ENCODE measurements at places on chromosomes 1 and 21. TPM values are rescaled to one million over a fixed set of nuclear protein-coding genes. Genes with fewer than 3 reads are reported as not detected.

- no peaks in the 10 kb centered on the region for H3K27me3 ChIP-seq
- H3K36me3 ChIP-seq: no peaks in the 10 kb centered on the region
- no peaks in the 10 kb centered on the region for H3K4me1 ChIP-seq
Observed at GRCh38 chr1:218459878-218460711, 115.0 kb downstream of the TGFB2 start.

DNA sequence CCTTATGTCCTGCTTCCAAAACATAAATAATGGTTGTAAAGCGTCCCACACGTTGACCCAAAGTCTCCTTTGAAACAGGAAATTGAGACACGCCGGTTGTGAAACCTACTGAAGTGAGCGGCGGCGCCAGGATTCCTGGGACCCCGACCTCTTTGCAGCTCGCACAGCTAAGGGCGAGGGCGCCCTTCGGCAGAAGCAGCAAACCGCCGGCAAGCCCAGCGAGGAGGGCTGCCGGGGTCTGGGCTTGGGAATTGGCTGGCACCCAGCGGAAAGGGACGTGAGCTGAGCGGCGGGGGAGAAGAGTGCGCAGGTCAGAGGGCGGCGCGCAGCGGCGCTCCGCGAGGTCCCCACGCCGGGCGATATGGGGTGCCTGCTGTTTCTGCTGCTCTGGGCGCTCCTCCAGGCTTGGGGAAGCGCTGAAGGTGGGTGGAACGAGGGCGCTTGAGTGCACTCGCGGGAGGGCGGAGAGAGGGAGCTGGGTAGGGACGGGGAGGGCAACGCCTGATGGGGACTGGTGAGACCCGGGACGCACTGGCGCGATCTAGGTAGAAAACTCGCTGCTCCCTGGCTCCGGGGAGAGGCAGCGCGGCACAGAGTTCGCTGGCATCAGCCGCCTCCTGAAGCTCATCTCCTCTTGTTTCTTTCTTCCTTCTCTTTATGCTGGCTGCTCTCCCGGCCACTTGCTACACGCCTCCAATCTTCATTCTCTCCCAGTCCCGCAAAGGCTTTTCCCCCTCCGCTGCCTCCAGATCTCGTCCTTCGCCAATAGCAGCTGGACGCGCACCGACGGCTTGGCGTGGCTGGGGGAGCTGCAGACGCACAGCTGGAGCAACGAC is at the start of gene CD1D:
TSS of gene CD1D (plus strand) at position 155 of the 836 bp plus-strand sequence. CDS start at position 362, 207 bp downstream.
- peak; percentile 42 for DNase-seq
- H3K27me3 ChIP-seq: no peaks in the 10 kb centered on the region
- H3K36me3 ChIP-seq: peaks cover 4% of the 10 kb centered on the region
- H3K4me3 ChIP-seq: peak within 1 kb of the TSS; percentile 48
- H3K4me1 ChIP-seq: peaks cover 8% of the 10 kb centered on the region
- peak within 1 kb of the TSS; percentile 71 for H3K27ac ChIP-seq

DNA sequence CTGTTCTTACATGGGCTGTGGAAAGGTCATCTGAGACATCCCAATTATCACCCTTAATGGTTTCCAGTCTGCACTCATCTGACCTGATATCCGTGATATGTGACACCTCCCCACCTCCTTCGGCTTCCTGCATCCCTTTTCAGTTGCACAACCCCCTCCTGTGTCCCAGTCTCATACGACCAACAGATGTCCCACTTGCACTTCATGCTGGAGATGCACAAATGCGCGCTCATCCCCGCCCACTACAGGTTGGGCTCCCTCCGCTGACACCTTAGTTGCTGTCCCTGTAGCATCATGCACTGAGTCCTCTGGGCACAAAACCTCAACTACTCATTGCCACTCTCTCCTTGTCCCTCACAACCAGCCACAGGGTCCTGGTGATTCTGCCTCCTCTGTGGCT is 94.4 kb downstream of the MIS18A start:
- H3K27me3 ChIP-seq: no peaks in the 10 kb centered on the region
- no peak for DNase-seq
- H3K36me3 ChIP-seq: no peaks in the 10 kb centered on the region

DNA sequence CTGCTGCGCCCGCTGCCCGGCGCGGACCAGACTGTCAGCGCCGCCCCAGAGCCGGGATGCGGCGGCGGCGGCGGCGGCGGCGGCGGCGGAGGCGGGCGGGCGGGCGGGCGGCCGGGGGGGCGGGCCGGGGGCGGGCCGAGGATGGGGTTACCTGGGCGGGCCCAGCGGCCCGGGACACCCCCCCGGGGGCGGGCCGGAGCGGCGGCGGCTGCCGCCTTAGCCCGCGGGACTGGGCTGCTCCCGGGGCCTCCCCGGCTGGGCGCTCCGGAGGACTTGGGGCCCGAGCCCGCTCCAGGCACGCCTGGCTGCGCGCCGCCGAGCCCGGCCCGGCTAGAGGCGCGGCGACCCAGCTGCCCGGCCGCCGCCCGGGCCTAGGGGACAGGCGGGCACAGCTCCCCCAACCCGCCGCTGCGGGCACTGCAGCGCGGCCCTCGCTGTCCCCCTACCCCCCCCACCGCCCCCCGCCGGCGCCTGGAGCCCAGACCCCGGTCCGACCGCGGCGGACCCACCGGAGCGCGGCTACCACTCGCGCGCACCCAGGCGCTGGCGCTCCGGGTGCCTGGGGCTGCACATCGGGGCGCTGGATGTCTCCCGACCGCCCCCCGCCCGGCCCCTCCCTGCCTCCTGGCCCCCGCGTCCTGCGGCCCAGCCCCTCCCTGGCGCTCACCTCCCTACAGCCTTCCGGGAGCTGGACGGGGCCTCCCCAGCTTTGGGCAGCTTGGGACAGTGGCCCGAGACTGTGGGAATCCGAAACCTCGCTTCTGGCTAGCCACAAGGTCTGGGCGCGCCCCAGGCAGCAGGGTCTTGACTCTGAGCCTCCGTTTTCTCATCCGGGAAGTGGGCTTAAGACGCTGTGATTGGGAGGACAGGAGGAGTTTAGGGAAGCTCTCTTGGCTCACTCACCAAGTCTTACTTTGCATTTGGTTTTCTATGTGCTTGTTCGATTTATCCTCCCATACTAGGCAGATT is at the start of gene WNT4:
TSS of gene WNT4 (minus strand) at position 33 of the 969 bp plus-strand sequence. CDS start 175 bp downstream, outside the sequence.
- H3K36me3 ChIP-seq: no peaks in the 10 kb centered on the region
- peaks cover 14% of the 10 kb centered on the region for H3K4me1 ChIP-seq
- H3K27me3 ChIP-seq: peaks cover 5% of the 10 kb centered on the region
- no peak within 1 kb of the TSS for H3K27ac ChIP-seq
- no peak for DNase-seq

GRCh38 chr1:22105611-22106207 is 37.2 kb downstream of the WNT4 start:
- H3K4me3 ChIP-seq: no peak overlapping the region
- H3K27ac ChIP-seq: no peak overlapping the region
- DNase-seq: no peak
- no peaks in the 10 kb centered on the region for H3K27me3 ChIP-seq
- no peaks in the 10 kb centered on the region for H3K36me3 ChIP-seq

GRCh38 chr1:114368560-114369255 is 142.3 kb downstream of the TRIM33 start:
- no peaks in the 10 kb centered on the region for H3K4me1 ChIP-seq
- H3K36me3 ChIP-seq: no peaks in the 10 kb centered on the region
- no peak overlapping the region for H3K4me3 ChIP-seq
- H3K27ac ChIP-seq: no peak overlapping the region
- H3K27me3 ChIP-seq: no peaks in the 10 kb centered on the region

GRCh38 chr1:201990427-201990826 is 8.0 kb downstream of the RNPEP start:
- no peak for DNase-seq
- no peaks in the 10 kb centered on the region for H3K4me1 ChIP-seq
- H3K36me3 ChIP-seq: peaks cover 7% of the 10 kb centered on the region
- no peak overlapping the region for H3K27ac ChIP-seq
- no peaks in the 10 kb centered on the region for H3K27me3 ChIP-seq

Gene DDAH1
- total RNA-seq: 29.7 TPM

DNA sequence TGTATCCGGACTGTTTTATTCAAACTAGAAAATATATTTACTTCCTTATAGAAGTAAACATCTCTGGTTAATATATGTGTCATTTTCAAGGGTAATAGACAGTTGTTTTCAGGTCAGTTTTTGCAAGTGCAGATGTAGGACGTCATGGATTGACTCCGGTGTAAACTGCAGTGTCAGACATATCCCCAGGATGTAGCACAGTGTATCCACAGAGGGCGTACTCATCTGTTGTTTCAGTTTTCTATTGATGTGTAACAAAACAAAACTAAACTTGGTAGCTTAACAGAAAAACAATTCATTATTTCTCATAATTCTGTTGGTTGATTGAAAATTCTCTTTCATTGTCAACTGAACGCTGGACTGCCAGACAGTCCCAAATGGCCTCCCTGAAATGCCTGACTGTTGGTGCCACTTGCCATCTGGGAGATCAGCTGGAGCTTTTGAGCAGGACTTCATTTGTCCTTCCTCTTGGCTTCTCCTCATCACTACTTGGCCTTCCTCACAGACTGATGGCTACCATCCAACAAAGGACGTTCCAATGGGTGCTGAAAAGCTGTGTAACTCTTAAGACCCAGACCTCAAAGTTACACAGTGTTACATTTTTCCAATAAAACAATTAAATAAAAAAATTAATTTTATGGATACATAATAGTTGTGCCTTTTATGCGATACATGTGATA is 181.6 kb downstream of the NCAM2 start:
- no peak for DNase-seq
- no peak overlapping the region for H3K4me3 ChIP-seq
- H3K27ac ChIP-seq: no peak overlapping the region
- no peaks in the 10 kb centered on the region for H3K27me3 ChIP-seq
- no peaks in the 10 kb centered on the region for H3K36me3 ChIP-seq

DNA sequence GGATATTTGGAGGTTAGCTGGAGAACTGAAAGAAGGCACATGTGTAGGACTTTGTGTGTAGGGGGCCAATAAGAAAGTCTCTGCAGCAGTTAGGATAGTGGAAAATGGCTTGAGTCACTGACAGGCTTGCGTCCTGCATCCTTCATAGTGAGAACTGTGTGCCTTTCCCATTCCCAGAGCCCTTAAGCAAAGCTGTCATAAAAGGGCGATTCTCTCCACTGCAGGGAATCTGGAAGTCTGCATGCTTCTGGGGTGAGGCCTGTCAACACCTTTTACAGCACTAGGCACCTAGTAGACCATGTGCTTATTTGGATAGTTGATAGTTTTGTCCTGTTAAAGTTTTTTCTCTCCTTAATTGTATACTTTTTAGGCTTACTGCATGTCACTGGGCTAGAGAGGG is 39.4 kb upstream of the MACF1 start:
- DNase-seq: no peak
- no peak overlapping the region for H3K4me3 ChIP-seq
- no peak overlapping the region for H3K27ac ChIP-seq
- H3K4me1 ChIP-seq: peaks cover 26% of the 10 kb centered on the region
- H3K36me3 ChIP-seq: no peaks in the 10 kb centered on the region
- H3K27me3 ChIP-seq: no peaks in the 10 kb centered on the region

DNA sequence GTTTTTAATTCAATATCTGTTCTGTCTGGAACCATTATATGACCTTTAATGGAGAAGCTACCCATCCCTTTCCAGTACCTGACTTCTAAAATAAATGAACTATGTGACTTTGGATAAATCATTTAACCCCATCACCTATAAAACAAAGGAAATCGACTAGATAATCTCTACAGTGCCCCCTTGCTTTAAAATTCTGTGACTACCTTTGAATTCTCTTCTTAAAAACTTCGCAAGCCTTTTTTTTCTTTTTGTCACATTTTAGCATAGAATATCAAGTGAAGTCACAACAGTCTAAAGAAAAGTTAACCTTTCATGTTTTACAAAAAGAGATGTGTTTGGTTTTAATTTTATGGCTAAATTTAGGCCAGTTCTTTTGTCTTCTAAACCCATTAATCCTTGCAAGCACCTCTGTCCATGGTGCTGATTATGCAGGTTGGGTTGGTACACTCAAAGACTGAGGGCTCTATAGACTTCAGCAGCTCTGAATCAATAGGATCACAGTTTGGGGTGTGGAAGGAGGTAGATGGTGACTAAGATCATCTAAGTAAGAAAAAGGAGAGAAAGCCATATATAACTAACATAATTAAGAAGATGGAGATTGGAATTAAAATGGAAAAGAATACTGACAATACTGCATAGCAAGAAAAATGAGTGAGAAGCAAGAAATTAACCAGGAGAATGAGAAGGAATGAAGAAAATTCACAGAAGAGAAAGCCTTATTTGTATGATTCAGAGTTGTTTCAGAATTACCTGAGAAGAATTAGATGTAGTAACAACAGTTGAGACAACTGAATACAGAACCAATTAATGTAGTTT is 59.2 kb downstream of the TBX15 start:
- H3K27ac ChIP-seq: no peak overlapping the region
- no peaks in the 10 kb centered on the region for H3K27me3 ChIP-seq
- H3K36me3 ChIP-seq: no peaks in the 10 kb centered on the region
- no peak for DNase-seq
- H3K4me3 ChIP-seq: no peak overlapping the region

DNA sequence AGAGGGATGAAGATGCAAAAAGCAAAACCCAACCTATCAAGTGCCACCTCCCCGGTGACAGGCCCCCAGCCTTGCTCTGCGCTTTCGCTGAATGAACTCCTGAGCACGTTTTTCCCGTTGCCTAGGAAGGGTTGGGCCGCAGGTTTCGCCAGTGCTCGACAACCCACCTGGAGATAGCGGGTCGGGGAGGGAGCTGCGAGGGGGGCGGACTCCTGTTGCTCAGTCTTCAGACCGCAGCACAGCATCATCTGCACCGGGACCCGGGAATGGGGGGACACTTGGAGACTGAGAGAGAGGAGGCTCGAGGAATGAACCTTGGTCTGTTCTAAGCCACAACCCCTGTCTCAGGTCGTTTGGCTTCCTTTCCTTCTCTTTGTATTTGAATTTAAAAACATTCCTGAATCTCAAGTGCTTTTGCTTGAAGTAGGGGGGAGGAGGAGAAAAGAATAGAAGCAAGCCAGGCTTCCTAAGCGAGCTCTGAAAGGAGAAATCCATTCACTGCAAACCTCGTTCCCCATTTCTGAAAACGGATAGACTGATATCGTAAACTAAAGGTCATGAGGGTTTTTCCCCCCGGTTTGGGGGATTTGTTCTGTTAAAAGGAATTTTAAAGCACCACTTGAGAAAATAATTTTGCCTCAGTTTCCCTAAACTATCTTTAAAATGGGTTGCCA is 1.2 kb downstream of the AK5 start:
- H3K36me3 ChIP-seq: no peaks in the 10 kb centered on the region
- H3K27me3 ChIP-seq: peaks cover 5% of the 10 kb centered on the region
- H3K4me1 ChIP-seq: peaks cover 11% of the 10 kb centered on the region
- no peak overlapping the region for H3K27ac ChIP-seq
- DNase-seq: no peak

Gene OVAAL
- total RNA-seq: not detected

GRCh38 chr1:198481661-198482060 is 58.8 kb downstream of the ATP6V1G3 start:
- no peaks in the 10 kb centered on the region for H3K27me3 ChIP-seq
- no peaks in the 10 kb centered on the region for H3K4me1 ChIP-seq
- DNase-seq: no peak
- H3K36me3 ChIP-seq: no peaks in the 10 kb centered on the region
- H3K4me3 ChIP-seq: no peak overlapping the region

DNA sequence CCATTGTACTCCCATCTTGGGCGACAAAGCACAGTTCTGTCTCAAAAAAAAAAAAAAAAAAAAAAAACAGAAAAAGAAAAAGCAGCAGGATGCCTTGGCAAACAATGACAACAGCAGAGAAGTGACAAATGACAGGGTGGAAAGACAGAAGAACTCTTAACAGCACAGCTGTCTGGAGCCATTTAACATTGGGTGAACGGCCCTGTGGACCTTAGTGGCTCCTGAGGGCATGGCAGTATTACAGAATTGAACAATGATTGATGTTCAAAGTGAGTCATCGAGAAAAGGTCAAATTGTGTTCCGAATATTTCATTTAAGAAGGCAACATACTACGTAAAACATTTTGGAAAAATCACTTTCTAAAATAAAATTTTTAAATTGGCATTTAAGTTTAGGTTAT is 30.0 kb downstream of the DNASE2B start:
- H3K27ac ChIP-seq: no peak overlapping the region
- H3K36me3 ChIP-seq: no peaks in the 10 kb centered on the region
- DNase-seq: no peak
- no peaks in the 10 kb centered on the region for H3K27me3 ChIP-seq
- peaks cover under 1% of the 10 kb centered on the region for H3K4me1 ChIP-seq
- no peak overlapping the region for H3K4me3 ChIP-seq

Gene PADI1
- total RNA-seq: not detected

Gene SEMA6C
- 1.5 TPM for total RNA-seq

Data from liver (tissue), 10 donors.